ENCODE measurements at places on chromosomes 13 and 19.

GRCh38 chr13:25784119-25784518 lies 267.7 kb downstream of the SHISA2 start:
- ATAC-seq = no peak

DNA sequence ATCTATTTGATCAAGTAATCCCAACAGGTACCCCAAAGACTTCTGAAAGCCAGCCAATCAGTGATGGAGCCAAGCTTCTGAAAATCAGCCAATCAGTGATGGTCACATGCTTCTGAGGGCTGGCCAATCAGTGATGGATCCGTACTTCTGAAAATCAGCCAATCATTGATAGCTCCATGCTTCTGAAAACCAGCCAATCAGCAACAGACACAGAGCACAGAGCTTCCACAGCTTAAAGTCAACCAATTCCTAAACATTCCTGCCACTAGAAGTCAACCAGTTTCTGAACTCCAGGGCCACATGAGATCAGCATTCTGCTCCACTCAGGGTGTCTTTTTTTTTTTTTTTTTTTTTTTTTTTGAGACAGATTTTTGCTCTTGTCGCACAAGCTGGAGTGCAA lies 8.2 kb upstream of the HSD17B14 start:
- no peak for ATAC-seq

DNA sequence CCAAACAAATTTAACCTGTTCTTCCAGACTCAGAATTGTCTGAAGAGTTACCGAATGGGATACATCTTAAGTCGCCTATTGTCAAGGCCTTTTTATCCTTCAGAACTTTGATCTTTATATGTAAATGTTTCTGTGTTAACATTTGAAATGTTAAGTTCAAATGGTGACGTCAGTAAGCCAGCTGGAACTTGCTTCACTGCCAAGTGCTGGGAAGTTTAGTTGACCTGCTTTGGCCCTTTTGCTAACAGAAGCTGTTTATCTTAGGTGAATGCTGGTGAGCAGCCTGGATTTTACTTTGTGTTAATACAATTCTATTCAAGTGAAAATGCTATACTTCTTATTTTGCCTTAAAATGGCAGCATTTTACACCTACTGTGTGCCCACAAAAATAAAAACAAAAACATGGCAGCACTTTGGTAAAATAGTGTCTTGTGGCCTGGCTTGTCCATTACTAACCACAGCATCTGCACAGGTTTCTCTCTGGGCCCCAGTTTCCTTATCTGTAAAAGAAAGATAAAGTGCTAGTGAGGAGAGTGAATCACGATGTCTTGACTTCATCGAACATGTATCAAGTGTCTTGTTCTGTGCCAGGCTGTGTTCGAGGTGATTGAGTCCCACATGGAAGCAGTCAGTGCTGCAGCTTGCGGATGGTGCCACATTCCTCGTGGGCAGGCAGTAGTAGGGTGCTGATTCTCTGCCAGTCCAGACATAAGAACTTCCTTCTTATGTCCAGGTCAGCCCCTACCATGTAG lies 2.2 kb downstream of the NAXD start:
- no peak for ATAC-seq

DNA sequence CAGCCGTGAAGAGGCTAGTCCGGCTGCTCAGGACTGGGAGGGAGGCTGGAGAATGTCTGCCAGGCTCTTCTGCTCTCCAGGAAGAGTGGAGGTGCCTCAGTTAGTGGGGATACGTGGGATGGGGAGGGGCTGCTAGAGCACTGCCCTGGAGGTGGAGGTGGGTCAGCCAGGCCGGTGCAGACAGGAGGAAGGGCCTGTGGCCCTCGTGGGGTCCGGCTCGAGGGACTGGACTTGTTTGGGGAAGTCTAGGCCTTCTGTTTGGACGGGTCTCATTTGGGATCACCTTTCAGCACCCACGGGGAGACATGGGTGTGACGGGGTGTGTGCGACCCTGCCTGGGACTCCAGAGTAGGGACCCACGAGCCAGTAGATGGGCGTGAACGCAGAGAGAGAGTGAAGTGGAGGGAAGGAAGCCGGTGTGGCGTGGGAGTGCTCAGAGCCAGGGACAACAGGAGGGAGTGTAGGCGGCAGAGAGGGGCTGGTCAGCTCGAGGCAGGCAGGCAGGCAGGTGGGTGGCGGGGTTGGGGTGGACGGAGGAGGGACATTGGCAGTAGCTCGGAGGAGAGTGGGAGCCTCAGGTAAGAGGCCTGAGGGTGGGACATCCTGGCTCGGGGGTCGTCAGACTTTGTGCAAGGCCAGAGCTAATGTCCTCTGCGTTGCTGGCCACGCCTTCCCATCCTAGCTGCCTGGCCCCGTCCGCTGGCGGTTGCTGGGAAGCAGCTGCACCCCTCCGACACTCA lies 11.5 kb downstream of the EPN1 start:
- no peak for ATAC-seq

DNA sequence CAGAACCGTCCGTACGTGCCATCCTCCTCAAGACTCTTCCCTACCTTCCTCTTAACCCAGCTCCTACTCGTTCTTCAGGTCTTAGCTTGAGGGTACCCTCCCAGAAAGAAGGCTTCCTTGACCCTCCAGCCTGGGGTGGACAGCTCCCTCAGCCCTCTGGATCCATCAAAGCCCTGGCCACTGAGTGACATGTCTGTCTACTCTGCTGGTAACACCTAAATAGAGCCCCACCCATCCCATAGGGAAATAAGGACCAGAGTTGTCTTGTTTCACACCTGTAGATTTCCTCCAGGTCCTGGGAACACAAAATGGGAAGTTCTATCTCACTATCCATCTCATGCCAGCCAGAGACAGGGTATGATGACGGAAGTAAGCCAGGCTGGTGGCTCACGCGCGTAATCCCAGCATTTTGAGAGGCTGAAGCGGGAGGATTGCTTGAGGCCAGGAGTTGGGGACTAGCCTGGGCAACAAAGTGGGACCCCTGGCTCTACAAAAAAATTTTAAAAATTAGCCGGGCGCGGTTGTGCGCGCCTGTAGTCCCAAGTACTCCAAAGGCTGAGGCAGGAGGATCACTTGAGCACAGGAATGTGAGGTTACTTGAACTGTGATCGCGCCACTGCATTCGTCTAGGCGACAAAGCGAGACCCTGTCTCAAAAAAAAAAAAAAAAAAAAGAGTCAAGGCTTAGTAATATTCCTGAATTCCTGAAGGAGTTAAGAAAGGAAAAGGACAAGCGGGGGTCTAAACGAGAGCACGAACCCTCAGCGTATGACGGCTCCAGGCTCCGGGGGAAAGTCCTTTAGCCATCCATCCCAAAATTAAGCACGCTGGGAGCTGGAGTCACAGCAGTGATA lies 566 bp upstream of the CCDC97 start:
- ATAC-seq = peak; percentile 4

DNA sequence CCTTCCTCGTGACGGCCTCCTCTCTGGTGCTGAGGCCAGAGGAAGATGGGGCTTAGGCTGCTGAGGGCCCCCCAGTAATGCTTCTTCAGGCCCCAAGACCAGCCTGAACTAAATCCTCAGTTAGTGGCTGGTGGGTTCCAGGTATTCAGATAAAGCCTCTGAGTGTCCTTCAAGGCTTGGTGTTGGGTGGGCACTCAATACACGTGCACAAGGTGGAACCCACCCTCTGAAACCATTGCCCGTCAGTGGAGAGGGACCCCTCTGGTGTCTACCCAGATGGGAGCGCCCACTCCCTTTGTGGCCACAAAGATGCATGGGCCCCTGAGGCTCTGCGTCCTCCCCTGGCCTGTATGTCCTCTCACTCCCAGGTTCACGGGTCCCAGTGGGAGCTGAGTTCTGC lies 79.0 kb downstream of the IER2 start:
- ATAC-seq = no peak

GRCh38 chr19:50214699-50215543 lies 11.5 kb downstream of the MYH14 start:
- ATAC-seq = no peak

DNA sequence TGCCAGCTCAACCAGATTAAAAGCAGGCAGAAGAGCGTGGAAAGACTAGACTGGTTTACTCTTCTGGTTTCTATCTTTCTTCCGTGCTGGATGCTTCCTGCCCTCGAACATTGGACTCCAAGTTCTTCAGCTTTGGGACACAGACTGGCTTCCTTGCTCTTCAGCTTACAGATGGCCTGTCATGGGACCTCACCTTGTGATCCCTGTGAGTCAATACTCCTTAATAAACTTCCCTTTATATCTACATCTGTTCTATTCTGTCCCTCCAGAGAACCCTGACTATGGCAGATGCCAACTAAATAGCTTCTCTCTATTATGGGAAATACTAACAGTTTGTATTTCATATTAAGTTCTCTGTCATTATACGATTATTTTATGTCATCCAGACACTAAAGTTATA lies 609.1 kb downstream of the LMO7 start:
- ATAC-seq = no peak

- peak; percentile 60 for ATAC-seq
Measured at GRCh38 chr13:57326532-57326931, 159.5 kb downstream of the PRR20E start.

DNA sequence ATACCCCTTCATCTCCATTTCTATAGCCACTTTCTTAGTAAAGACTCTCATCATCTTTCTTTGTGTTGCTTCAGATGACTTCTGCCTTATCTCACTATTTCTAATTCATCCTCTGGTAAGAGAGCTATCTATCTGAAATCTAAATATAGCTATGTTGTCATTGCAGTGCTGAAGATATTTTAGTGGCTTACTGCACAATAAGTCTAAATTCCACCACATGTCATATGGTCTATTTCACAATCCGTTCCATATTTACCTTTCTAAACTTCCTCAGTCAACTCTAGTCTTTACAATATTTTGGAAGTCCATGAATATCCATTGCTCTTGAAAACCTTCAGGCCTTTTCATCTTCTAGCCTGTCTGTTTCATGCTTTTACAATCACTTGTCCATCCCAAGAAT lies 465.1 kb upstream of the SLC10A2 start:
- ATAC-seq = no peak

Measured in stimulated activated memory B cell treated with anti-CD40 and anti-IgM and Interleukin-4, amounts not matched to agents 10 μg/mL and 1 μg/mL and 100 μg/mL, for 72 hours (primary cell).